NCI-H1930 (cell line): ENCODE measurements at places on chromosomes 16 and 17.

- no peak for DNase-seq
These were observed 3.6 kb downstream of the COG1 start for GRCh38 chr17:73196500-73196899.

- peak; percentile 38 for DNase-seq
These were observed 3.4 kb downstream of the MYO18A start for GRCh38 chr17:29176558-29177351.

DNA sequence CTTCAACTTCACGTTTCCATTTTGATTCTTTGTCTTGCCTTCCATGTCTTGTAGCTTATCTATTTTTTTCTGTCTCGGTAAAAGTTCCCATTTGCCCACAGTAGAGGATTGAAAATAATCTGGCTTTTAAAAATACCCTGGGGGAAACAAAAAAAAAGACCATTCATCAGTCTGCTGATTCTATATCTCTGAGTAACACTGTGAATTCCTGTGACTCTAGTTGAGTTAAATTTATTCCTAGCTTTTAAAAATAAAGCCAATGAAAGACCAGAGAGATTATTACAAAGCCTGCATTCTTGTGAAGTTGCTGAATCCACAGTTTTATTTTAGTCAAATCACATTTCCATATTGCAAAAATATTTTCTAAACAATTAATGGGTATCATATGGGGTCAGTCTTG, 532.3 kb downstream of the CDH13 start:
- no peak for DNase-seq

GRCh38 chr17:82403662-82404660, 14.2 kb upstream of the HEXD start:
- DNase-seq = no peak

DNA sequence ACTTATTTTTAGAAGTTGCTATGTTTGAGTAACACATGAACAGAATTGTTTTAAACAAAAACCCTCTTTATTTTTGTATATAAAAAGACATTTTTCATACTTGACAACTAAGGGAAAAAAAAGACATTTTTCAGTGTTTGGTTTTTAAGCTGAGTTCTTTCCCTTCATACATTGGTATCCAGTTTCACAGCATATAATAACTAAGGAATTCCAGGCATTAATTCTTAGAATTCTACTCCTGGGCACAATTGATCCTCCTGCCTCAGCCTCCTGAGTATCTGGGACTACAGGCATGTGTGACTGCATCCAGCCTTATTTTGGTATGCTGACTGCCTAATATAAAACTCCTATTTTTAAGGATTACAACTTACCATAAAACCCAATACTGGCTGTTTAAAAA, 8.4 kb downstream of the FBXO47 start:
- DNase-seq = no peak

GRCh38 chr17:16512011-16512410, 20.0 kb upstream of the LRRC75A start:
- no peak for DNase-seq

GRCh38 chr17:2892305-2892971, 96.2 kb downstream of the RAP1GAP2 start:
- DNase-seq = no peak

GRCh38 chr17:76151896-76152454, 10.9 kb upstream of the FOXJ1 start:
- no peak for DNase-seq

DNA sequence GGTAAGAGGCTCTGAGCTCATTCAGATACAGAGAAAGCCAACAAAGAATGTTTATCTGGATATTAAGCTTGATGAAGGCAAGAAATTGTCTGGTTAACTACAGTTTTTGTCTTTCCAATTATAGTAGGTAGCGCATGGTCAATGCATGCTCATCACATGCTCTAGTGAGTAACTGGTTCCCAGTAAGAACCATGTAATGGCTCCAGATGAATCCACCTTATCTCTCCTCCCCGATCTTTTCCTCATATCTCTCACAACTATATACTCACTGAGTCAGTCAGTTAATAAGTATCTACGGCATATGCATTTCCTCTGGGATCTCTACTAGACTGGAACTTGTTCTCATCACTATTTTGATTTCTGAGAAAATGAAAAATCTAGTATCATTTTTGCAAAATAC, 340.7 kb upstream of the DYNLRB2 start:
- DNase-seq = no peak

GRCh38 chr17:37532756-37533155, 43.1 kb downstream of the DUSP14 start:
- no peak for DNase-seq

GRCh38 chr16:8847623-8848022, 21.2 kb downstream of the CARHSP1 start:
- no peak for DNase-seq

DNA sequence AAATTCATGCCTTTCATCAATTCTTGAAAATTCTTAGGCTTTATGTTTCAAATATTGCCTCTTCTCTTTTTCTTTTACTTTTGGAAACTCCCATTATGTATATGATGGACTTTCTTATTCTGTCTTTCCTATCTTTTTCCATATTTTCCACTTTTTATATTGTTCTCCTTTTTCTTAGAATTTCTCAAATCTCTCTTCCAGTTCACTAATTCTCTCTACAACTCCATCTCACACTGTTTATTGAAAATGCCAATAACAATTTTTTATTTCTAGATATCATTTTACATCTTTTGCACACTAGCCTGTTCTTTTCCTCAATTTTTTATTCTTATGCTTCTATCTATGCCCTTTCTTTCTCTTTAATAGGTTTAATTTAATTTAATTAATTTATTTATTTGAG, 43.8 kb upstream of the EFCAB3 start:
- DNase-seq = no peak

GRCh38 chr17:10036511-10037061, 131.5 kb upstream of the RCVRN start:
- DNase-seq = no peak

GRCh38 chr17:5931616-5932015, 138.6 kb upstream of the WSCD1 start:
- DNase-seq = no peak

- DNase-seq = no peak
These were observed 74.7 kb upstream of the CDH11 start for GRCh38 chr16:65196420-65197075.

GRCh38 chr17:80981062-80981902, 10.4 kb upstream of the CHMP6 start:
- no peak for DNase-seq
